ENCODE measurements at places on chromosomes 2 and 18.

GRCh38 chr2:142180820-142181533 is 50.2 kb upstream of the LRP1B start:
- peak; percentile 10 for DNase-seq

DNA sequence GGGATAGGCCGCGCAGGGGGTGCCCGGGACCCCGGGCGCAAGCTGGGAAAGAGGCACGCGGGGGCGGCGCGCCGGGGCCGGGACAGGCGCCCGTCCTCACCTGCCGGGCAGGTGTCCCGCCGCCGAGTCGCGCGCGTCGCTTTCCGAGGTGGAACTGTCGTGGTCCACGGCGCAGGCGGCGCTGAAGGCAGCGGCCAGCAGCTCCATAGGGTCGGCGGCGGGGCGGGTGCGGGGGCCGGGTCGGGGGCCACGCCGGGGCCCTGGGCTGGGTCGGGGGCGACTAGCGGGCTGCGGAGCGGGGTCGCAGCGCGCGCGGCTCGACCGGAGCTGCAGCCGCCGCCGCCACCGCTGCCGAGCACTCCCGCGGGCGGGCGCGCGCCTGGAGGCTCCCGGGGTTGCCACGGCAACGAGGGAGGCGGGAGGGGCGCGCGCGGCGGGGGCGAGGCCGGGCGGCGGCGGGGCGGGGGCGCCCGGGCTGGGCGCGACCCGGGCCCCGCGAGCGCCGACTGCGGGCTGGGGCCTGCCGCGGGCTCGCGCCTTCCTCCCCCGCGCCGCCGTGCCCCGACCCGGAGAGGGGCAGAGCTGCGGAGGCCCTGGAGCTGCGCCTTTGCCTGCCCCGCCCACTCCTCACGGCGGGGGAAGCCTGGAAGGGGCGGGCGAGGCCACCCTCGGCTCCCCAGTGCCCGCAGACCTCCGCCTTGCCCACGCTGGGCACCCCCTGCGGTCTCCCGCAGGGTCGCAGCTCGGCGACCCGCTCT is 57.9 kb downstream of the SNORC start:
- DNase-seq: no peak

DNA sequence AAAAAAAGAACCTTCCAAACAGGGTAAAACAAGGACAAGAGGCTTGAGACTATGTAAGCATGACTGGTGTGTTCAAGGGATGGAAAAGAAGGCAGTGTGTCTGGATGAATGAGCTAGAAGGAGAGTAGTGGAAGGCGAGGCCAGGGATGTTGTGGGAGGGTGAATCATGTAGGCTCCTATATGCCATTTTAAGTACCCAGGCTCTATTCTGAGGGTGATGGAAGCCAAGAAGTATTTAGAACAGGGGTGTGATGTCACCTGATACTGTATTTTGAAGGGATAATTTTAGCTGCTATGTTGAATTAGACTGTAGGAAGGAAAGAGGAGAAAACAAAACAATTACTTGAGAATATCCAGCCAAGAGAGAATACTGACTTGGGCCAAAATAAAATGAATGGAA is 524.7 kb upstream of the CRIM1 start:
- no peak for DNase-seq

GRCh38 chr2:240302041-240302440 is 133.4 kb upstream of the GPC1 start:
- no peak for DNase-seq

DNA sequence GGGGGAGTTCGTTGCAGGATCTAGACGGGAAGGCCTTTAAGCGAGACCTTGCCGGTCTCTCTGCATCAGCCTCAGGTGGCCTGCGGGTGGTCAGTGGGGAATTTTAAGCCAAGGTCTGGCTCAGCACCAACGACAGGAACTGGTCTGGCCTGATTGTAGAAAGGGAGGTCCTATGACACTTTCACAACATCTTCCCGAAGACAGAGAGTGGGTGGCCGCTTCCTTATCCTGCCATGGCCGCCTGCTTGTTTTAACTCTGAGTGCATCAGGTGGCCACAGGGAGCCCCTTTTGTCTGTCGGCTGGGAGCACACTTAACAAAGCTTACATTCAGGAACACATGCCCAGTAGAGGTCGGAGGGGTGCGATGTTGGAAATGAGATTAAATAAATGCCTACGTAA is 363.7 kb upstream of the MYT1L start:
- DNase-seq: no peak

- DNase-seq: peak; percentile 54
These were observed 396.8 kb downstream of the NCKAP5 start for GRCh38 chr2:133171393-133172004.

DNA sequence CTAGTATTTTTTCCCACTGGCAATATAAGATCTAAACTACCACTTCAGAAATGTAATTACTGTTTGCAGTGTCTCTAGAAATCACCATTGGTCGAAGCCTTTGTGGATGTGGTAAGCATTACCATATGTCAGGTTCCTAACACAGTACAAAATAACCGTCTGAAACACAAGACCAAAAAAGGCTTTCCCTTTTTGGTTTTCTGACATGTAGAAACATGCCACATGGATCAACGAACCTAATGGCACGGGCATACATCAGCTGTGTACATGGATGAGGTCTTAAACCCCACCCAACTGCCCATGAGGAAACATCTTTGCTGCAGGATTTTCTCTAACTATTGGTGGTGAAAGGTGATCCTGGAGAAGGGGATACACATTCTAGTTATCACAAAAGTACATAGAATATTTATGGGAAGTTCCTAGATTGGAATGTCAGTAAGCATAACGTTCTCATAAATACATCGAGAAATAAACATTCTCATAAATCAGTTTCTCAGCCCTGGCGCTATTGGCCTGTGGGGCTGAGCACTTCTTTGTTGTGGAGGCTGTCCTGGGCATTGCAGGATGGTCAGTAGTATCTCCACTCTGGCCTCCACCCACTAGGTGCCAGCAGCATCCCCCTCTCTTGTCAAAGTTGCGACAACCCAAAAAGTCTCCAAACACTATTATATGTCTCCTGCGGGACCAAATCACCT is 9.0 kb downstream of the VIT start:
- DNase-seq: no peak

DNA sequence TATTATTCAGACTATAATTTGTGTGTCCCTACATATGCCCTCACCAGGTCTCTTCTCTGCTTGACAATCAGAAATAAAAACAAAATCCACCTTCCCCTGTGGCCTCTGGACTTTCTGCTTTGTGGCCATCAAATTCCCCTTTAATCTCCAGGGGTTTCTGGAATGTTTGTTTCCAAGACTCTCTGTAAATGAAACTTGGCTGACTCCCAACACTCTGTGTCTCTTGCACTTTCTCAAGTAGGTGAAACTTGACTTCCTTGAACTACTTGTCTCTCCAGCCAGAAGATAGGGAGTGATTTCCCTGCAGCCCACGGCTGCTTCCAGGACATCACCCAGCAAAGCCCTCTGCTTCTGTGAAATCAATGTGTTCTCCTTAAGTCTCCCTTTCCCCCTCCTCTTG is 54.1 kb upstream of the AQP4 start:
- DNase-seq: no peak

DNA sequence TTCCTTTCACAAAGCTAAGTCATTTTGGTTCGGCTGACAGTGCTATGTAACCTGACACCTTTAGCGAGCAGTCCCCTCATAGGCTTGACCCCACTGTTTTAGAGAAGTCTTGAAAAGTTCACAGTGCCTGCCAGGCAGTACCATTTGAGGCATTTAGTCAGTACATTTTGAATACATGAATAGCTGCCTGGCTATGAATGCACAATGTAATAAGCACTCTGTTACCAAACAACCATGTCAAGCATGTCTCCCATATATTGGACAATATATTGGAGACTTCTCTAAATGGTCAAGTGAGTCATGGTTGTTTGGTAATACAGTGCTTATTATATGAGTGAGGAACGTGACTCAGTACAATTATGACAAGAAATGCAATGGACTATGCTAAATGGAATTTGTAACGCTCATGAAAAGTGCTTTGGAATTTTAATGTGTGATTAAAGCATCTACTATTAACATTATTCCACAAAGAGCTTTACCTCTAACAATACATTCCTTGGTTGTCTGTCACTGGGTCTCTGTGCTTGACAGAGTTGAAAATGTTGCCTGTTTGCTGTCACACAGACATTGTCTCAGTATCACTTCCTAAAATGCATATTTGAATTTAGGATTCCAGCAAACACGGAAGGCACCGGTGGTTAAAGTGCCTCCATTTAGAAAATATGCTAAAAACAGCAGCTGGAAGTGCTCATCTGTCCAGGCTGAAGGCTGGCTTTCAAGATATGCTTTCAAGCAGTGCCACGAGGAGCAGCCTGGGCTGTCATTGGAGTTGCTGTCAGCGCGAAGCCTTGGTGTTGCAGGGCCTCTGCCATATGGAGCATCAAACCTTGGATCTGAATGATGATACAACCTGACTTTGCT is 458.6 kb downstream of the FBXO15 start:
- peak; percentile 1 for DNase-seq

DNA sequence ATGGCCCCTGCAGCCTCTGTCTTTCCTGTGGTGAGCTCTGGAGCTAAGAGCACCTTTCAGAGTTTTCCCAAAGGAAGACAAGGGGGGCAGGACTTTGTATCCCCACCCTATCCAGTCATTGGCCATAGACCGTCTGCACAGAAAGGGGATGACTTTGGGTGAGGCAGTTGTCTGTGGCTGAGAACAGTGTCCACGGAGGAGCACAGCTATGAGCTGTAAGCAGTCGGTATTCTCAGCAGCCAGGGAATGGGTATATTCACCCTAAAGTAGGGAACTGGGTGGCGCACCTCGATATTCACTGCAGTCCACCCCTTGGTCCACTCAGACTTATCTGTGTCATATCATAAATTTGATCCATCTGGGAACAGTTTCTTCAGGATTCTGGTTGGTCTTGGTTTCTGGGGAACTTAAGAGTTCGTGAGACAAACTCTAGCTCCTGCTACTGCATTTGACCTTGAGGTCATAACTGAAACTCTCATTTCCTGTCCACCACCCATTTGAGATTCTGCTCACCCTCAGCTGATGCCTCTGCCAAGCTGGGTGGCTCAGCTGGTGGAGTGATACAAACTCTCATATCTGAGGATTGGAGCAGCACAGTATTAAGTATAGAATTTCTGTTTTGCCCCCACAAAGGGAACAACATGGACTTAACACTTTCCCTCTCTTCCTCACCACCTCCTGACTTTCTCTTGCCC is 45.2 kb upstream of the SCG2 start:
- no peak for DNase-seq

DNA sequence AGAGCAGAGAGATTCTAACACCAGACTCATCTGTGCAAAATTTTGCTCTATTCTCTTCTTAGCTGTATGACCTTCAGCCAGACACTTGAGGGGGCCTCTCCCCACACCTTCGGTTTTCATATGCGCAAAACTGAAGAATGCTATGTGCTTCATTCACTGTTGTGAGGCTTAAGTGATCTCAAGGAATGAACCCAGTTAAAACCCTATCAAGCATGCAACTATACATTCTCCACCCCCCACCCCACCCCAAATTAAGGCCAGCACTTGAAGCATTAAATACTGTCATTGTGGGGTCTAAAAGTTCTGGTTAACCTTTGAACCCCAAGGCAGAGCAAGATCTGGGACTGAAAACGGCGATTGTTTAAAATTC is 10.0 kb downstream of the PCARE start:
- DNase-seq: no peak

GRCh38 chr18:3671176-3671575 is 221.2 kb downstream of the TGIF1 start:
- no peak for DNase-seq

GRCh38 chr2:205408696-205409095 is 273.6 kb upstream of the NRP2 start:
- no peak for DNase-seq

GRCh38 chr2:217437290-217437870 is 565.4 kb downstream of the TNS1 start:
- no peak for DNase-seq

DNA sequence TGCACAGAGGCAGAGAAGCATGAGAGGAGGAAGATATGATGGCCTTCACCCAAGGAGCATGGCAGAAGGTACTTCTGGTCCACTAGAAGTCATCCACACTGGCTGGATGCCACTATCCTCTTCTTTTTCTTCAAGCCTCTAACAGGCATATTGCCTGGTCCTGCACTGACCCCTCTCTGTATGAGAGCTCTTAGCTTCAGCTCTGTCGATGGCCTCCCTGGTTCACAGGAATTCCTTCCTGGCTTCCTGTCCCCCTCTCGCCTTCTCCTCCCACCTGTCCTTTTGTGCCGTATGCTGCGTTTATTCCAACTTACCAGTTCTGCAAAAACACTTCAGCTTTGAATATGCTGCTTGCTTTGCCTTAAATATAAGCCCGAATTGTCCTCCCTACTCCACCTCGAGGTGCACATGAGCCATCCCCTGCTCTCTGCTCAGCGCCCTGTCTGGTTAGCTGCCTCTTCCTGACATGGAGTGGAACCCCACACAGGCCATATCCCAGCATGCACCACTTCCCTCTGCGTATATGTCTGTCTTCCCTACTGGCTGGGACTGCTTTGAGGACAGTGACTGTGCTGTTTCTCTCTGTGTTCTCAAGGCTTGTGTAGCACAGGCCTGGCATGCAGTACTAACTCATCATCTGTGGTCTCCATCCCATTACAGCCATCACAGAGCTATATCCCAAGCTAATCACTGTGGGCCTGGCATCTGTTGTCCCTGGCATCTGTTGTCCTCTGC is 474.9 kb downstream of the EIPR1 start:
- no peak for DNase-seq

GRCh38 chr18:49630246-49630699 is 68.4 kb downstream of the LIPG start:
- no peak for DNase-seq

GRCh38 chr2:42764901-42765300 is 966 bp upstream of the OXER1 start:
- no peak for DNase-seq

GRCh38 chr2:151891566-151892194 is 63.5 kb upstream of the ARL5A start:
- no peak for DNase-seq

GRCh38 chr2:144572977-144573376 is 53.1 kb upstream of the ZEB2 start:
- no peak for DNase-seq

GRCh38 chr2:28522481-28522880 is 26.6 kb downstream of the PLB1 start:
- DNase-seq: no peak

DNA sequence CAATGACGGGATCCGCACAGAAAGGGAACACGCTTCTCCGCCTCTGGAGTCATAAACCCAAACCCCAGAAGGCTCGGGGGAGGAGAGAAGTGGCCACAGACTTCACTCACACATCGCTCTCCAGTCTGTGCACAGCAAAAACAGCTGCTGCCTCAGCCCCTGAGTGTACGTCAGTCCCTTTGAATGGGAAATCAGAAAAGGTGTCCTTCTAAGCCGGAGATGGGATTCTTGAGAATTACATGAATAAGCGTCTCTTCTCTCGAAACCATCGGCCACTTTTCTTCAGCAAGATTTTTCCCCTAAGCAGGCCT is 78.3 kb downstream of the PDCL3 start:
- no peak for DNase-seq

- DNase-seq: no peak
These were observed 128.8 kb upstream of the TACR1 start for GRCh38 chr2:75328156-75328555.
